Temporal lobe (tissue), 4 donors: ENCODE measurements at places on chromosomes 7 and 10. TPM values are rescaled to one million over a fixed set of nuclear protein-coding genes. Genes with fewer than 3 reads are reported as not detected.

CPN1 gene
- not detected for total RNA-seq

HOXA9 gene
- total RNA-seq, result 0.25 TPM

SERPINE1 gene
- 0.74 TPM for total RNA-seq

JCAD gene
- total RNA-seq, result 15.5 TPM

CACNB2 gene
- 6.9 TPM for total RNA-seq

TYW1B gene
- 2.7 TPM for total RNA-seq

IRF5 gene
- 1.5 TPM for total RNA-seq

CADPS2 gene
- 3.2 TPM for total RNA-seq

PRRT4 gene
- total RNA-seq, result 3.7 TPM

A1CF gene
- not detected for total RNA-seq

FAM107B gene
- total RNA-seq, result 62.7 TPM

OR13A1 gene
- total RNA-seq, result not detected

COL17A1 gene
- total RNA-seq, result 0.25 TPM

TRPV5 gene
- not detected for total RNA-seq
